ENCODE measurements at places on chromosomes 1 and 21. TPM values are rescaled to one million over a fixed set of nuclear protein-coding genes. Genes with fewer than 3 reads are reported as not detected.

The IGSF5 gene
- total RNA-seq = not detected

The GJA8 gene
- not detected for total RNA-seq

The CAMK2N1 gene
- 2.2 TPM for total RNA-seq

The S100A1 gene
- not detected for total RNA-seq

The LRRIQ3 gene
- total RNA-seq = 0.46 TPM
